ENCODE measurements at places on chromosomes 16 and 17.

- no peak for DNase-seq
Observed at GRCh38 chr16:89174055-89174827, 2.7 kb downstream of the CDH15 start.

DNA sequence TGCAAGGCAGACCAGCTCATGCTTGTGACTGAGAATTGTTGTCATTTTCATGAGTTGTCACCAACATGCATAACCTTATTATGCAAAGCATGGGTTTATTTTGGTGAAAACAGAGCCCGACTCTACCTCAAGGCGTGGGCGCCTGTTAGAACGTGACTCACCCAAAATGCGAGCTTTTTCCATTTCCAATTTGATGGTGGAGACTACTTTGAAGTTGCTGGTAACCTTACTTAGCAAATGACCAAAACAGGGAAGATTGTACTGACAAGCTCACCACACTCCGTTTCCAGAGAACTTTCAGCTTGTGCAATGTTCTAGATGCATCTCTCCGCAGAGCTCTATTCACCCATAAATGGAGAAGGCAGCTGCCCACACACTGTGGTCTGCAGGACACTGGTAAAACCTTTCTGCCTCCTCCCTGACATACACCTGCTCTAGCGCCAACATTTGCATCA is 284.5 kb downstream of the MAF start:
- DNase-seq = peak; percentile 63

- no peak for DNase-seq
Observed at GRCh38 chr17:34883106-34884000, 77.9 kb downstream of the CCT6B start.

GRCh38 chr16:86634292-86634691 is 55.9 kb downstream of the FOXL1 start:
- no peak for DNase-seq

DNA sequence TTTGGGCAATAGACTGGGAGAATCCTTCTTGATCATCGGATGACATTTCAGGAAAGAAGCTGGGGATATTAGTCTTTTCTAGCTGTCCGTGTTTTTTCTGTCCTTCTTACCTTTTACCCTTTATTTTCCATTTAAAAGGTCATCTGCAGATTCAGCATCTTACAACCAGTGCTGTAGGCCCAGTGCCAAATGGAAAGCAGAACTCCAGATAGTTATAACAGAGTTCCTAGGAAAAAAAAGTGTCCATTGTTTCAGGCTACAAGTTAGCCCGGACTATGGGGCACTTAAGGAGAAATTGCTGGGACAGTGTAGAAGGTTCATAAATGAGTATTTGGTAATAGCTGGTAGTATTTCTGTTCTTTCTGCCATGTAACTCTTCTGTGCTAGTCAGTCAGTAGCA is 28.4 kb downstream of the LDHD start:
- DNase-seq = no peak

DNA sequence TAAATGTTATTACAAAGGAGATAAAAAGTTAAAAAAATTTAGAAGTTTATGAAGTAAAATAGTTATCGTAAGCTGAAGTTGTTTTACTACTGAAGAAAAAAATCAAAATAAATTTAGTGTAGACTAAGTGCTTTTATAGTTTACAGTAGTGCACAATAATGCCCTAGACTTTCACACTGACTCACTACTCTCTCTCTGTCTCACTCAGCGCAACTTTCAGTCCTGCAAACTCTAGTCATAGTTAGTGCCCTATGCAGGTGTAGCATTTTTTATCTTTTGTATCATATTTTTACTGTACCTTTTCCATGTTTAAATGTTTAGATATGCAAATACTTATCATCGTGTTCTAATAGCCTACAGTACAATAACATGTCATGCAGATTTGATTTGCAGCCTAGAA is 17.7 kb upstream of the TOM1L1 start:
- DNase-seq = no peak

- DNase-seq = no peak
Observed at GRCh38 chr17:7207120-7208001, 12.3 kb downstream of the DLG4 start.

- no peak for DNase-seq
Observed at GRCh38 chr17:58184308-58184985, 8.1 kb upstream of the EPX start.

GRCh38 chr17:55284001-55284884 is 19.5 kb downstream of the HLF start:
- no peak for DNase-seq

DNA sequence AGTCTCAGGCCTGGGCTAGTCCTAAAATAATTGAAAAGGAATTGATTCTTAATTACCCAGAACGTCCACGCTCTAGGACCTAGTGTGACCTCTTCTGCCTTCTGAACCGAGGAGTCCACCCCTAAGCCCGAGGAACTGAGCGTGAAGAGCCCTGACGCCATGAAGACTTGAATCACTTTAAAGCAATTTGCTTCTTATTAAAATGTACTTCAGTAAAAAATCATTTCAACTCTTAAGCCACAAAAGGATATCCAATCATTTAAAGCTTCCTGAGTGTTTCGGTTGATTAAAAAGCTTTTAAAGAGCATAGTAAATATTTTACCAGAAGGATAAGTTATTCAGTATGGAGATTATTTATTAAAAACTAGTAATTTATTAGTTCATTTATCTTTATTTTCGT is 11.6 kb downstream of the HSBP1 start:
- no peak for DNase-seq

GRCh38 chr16:566475-567372 is at the start of gene NHLRC4:
TSS of gene NHLRC4 (plus strand) at chr16:567005. CDS start at chr16:568048, 1,043 bp downstream.
- DNase-seq = peak; percentile 27

Measured in activated T-cell treated with anti-CD3 and anti-CD28 coated beads for 48 hours (primary cell).